ENCODE measurements at places on chromosomes 2 and 18.

DNA sequence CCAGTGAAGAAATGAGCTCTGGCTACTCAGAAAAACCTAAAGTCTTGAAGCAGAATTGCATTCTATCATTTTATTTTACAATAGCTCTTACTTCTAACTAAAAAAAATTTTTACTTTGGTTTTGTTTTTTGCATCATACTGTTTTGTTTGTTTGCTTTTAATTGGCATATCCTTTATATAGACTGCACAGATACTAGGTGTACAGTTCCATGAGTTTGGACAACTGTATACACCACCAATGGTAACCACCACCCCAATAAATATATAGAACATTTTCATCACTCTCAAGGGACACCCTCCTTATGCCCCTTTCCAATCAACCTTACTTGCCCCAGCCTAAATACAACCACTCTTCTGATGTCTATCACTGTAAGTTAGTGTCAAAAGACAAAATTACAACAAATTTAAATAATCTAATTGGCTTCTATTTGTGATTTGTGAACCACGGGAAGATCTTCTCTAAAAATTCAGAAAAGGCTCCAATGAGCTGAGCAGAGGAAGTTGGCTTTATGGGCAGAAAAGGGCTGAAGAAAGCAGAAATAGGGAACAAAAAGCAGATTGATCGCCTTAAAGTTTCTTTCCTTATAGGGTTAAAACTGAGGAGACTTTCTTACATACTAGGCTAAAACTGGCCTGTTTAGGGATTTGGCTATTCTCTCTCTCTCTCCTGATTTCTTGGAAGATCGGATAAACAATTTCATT is 22.2 kb upstream of the SOS1 start:
- DNase-seq = no peak

- DNase-seq = no peak
Measured at GRCh38 chr2:65044097-65044735, 12.0 kb upstream of the CEP68 start.

DNA sequence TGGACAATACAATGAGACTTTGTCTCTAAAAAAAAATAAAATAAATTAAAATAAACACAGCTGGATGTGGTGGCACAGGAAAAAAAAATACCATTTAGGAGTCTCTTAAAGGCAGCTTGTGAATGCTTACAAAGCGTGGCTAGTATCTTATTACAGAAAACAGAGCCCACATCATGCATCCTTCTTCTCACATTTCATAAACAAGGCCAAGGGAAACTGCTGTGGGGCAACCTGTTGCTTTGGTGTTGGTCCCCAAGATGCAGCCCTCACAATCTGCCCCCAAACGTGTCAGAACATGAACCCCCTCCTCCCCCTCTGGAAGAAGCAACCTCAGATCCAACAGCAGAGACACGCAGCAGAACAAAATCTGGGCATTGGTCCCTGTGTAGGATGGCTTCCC is 2.6 kb downstream of the SLC14A1 start:
- DNase-seq = no peak

GRCh38 chr2:127638361-127639110 is 7.4 kb upstream of the GPR17 start:
- DNase-seq = no peak

DNA sequence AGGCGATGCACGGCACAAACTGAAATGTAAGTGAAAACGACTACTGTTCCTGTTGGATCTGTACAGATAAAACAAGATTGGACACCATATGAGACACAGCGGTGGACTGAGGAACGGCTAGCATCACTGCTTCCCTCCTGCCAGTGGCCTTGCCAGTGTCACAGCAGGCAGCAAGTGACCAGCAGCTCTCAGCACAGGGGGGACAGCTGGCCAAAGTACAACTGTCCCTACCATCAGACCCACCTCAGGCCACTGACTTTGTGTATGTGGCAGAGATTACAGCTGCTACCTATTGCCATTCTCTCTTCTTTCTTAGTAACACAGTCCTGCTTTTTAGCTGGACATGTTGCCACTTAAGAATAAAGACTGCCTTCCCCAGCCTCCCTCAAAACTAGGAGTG is 80.0 kb upstream of the SLC66A3 start:
- DNase-seq = no peak

DNA sequence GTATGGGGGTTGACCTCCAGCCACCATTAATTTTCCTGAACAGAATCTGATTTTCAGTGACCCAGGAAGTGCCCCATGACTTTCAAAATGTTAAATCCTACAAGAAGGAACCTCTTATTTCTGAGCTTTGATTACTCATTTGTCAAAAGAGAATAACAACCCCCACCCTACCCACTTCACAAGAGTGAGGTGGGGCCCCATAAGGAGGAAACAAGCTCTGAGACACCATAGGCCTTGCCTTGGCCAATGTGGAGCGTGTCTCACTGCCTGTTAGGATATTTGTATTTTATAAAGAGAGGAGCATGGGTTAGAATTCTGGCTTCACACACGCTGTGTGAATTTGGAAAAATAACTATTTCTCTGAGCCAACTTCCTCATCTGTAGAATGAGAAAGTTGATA is 158.9 kb downstream of the TTC32 start:
- DNase-seq = no peak

- DNase-seq = no peak
Measured at GRCh38 chr18:3323900-3324299, 62.0 kb downstream of the MYL12B start.
